A172 (cell line): ENCODE measurements at places on chromosomes 4 and X. TPM values are rescaled to one million over a fixed set of nuclear protein-coding genes. Genes with fewer than 3 reads are reported as not detected.

GRCh38 chr4:140059159-140059558 lies 94.8 kb downstream of the MAML3 start:
- no peak for DNase-seq

DNA sequence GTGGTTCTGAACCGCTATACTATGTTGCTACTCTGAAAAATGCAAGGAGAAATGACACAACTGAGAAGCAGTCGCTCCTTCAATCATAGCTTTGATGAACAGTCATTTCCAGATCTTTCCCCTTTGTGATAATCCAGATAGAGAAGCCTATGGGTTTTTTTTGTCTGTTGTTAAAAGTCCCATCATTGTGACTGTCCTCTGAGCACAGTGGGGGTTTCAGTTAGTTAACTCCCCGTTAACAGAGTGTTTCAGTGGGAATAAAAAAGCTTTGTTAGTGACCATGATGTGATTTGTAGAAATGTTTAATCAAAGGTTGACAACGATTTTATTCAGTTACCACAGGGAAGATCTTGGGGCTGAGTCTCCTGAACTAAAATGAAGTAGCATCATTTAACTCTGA lies 176.2 kb upstream of the MAOA start:
- no peak for DNase-seq

- no peak for DNase-seq
These were observed 26.2 kb upstream of the PYURF start for GRCh38 chr4:88549815-88550214.

The CLCN4 gene
- total RNA-seq, result 16.8 and 21.9 TPM in 2 replicates

The FABP2 gene
- not detected in 2 replicates for total RNA-seq

The FDCSP gene
- total RNA-seq, result not detected in 2 replicates

The KLHL13 gene
- total RNA-seq, result 0.26 and 0.81 TPM in 2 replicates

DNA sequence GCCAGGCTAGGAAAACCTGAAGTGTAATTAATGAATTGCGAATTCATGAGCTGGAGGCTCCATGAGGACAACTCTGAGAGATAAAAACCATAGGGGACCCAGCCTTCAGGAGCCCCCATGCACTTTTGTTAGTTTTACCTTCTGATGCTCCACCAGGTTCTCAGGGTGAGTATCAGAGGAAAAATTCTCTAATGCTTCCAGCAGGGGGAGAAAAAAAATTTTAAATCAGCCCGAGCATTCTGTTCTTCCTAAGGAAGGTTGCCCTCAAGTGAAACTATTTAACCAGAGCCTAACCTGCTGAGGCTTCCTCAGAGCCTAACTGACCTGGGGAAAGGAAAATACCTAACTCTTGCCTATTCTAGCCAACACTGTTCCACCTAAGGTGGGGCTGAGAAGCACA lies 552.6 kb downstream of the PPARGC1A start:
- peak; percentile 21 for DNase-seq

The CCSER1 gene
- not detected in 2 replicates for total RNA-seq

The UCP1 gene
- total RNA-seq, result not detected in 2 replicates

DNA sequence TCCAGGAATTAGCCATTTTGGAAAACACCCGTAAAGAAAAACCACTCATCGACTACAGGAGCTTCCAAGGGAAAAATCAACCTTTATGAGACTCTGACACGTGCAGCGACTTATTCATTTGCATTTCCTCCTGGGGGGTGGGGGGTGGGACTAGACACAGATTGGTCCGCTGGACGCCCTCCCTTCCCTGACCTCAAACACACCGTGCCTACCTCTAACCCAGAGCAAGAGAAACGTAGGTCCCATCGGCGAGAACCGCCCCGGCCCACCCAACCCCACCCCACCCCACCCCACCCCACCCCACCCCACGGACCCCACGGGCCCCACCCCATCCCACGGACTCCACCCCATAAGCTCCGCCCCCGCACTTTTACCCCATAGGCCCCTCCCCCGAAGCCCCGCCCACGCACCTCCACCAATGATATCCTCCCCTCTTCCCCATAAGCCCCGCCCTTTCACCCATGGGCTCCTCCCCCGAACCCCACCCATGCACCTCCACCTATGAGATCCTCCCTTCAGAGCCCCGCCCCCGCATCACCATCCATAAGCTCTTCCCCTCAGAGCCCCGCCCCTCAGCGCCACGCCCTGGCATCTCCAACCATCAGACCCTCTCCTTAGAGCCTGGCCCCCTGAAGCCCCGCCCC lies 1.1 kb downstream of the GTPBP6 start:
- peak; percentile 24 for DNase-seq

The NUDT11 gene
- total RNA-seq, result not detected in 2 replicates

GRCh38 chrX:97842468-97843199 lies 958.9 kb downstream of the RPA4 start:
- DNase-seq, result no peak

- DNase-seq, result no peak
These were observed 174.0 kb upstream of the MAP3K15 start for GRCh38 chrX:19689170-19689779.

- DNase-seq, result no peak
These were observed 1243.8 kb upstream of the ADGRL3 start for GRCh38 chr4:59956366-59956765.

The MAPK10 gene
- total RNA-seq, result 0.31 TPM in 1 of 2 replicates, not detected in the other

- DNase-seq, result no peak
These were observed 69.3 kb downstream of the HHIP start for GRCh38 chr4:144715230-144715629.

DNA sequence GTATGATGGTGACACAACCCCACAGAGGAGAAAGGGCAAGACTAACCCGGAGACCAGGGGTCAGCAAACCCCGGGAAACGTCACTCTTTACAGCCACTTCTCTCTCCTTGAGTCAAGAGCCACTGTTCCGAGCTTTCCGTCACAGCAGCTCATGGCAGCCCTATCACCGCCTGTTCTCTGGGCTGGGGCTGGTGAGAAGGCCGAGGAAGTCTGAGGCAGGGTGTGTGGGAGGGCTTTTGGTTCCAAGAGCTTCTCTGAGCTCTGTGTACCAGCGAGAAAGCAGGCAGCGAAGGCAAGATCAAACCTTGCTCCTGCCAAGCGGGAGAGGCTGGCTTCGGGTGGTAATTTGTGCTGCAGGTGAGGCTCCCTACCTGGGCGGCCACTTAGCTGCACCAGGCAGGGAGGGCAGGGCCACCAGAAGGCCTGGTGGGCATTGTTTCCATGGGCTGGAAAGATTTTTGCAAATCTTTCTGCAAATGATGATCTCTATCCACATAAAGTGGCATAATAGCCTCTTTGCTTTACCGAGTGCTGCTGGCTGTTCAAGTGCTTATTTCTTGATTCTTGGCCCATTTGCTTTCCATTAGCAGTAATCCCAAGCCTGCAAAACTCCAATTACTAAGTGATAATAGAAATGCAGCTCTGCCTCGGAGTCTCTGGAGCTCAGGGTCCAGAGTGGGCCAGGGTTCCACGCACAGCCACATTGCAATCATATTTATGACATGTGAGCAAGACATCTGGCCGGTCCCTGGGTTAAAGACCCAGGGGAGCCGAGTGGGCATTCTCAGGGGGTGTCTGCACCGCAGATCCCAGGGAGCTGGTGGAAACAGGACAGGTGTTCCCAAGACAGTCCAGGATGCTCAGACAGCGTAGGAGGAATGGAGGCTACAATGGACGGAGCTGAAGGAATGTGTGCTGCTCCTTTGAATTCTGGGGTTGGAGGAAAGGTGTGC lies 41.5 kb downstream of the DCTD start:
- no peak for DNase-seq

DNA sequence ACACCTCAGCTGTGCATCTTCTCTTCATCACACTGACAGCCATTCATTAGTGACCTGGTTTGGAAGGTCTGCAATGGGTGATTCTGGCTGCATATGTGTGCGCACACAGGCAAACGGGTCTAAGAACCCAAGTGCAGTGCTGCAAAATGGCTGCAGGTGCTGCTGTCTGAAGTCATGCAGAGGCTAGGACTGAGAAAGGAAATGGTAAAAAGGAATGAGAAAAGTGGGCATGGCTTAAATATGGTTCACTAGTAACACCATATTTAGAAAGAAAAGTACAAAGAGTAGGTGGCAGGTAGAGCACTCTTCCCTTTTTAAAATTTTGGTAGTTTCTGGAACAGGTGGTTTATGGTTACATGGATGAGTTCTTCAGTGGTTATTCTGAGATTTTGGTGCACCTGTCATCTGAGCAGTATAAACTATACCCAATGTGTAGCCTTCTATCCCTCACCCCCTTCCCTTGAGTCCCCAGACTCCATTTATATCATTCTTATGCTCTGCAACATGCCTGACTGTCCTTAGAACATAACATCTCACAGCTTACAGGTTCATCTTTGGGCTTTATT lies 78.4 kb downstream of the CCNG2 start:
- DNase-seq, result no peak

DNA sequence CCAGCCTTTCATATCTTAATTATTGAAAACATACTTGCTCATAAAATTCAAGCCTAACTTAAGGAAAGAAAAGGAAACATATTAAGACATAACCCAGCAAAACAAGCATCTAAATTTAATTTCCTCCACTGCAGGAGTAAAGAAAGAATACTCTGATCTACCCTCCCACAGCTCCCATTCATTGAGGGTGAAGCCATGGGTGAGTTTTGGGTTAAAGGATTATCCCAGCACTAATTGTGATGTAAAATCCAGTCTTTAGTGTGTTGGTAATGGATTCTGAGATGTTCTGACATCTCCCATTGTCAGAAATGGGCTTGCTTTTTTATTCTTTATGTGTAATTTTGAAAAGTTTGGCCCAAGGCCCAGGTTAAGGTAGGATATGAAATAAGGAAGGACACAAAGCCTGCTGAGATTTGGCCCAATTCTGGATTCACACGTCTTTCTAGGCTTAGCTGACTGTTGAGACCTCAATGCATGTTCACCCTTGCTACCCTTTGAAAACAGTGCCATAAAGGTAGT lies 50.4 kb downstream of the SPARCL1 start:
- DNase-seq, result no peak

GRCh38 chr4:107835406-107835805 lies 10.7 kb downstream of the SGMS2 start:
- DNase-seq, result no peak

- DNase-seq, result peak; percentile 8
These were observed 262.6 kb upstream of the BMP3 start for GRCh38 chr4:80767944-80768343.

DNA sequence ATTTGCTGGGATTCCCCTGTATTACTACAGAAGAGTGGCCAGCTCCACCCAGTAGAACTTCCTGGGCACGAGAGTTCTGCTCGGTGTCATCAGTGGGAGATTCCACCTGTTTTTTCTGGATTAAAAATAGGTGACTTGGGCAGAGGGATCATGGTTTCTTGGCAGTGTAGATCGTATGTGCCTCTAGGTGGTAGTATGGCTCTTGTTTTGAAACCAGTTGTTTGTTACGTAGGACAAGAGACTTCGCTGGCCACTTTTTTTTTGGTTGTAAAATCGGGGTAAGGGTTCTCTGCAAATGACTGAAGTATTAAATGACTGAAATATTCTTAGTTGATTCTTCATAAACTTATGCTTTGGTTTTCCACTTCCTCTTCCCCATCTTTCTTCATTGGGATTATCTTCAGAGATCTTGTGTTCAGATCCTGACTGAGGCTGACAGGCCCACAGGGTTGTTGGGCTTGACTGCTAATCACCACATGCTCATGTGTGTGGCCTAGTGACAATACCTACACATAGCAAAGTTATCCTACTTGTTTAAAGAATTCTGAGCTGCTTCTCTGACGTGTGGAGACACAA lies 43.8 kb upstream of the WDR1 start:
- DNase-seq, result no peak

- no peak for DNase-seq
These were observed 28.6 kb downstream of the TEX13A start for GRCh38 chrX:105191878-105192277.

- DNase-seq, result no peak
These were observed 10.4 kb upstream of the ABLIM2 start for GRCh38 chr4:8168832-8169598.

DNA sequence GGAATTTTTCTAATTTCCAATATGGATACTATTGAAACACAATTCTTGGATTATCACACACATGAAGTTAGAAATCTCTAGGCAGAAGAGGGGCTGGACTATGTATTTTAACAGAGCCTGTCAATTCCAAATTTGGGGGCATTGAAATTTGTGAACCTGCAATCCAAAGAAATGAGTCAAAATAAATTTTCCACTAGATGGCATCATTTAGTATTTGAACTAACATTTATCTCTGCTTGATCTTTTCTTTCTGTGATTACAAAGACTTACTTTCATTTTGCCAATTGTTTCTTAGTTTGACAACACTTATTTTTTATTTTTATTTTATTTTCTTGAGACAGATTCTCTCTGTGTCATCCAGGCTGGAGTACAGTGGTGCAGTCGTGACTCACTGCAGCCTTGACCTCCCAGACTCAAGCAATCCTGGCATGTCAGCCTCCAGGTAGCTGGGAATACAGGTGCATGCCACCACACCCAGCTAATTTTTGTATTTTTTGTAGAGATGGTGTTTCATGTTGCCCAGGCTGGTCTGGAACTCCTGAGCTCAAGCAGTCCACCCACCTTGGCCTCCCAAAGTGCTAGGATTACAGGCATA lies 2.7 kb upstream of the PYURF start:
- no peak for DNase-seq

DNA sequence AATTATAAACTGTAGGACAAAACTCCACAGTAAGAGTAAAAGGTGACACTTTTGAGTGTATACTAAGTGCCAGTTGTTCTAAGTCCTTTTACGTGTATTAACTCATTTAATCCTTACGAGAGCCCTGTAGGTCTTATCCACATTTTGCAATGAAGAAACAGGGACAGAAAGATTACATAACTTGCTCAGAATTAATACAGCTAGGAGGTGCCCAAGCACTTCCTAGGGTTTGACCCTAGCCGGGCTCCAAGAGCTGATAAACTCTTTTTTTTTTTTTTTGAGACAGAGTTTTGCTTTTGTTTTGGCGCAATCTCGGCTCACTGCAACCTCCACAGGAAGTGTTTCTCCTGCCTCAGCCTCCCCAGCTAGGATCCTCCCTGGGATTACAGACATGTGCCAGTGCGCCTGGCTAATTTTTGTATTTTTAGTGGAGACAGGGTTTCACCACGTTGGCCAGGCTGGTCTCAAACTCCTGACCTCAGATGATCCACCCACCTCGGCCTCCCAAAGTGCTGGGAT lies 110.4 kb downstream of the UBE2K start:
- no peak for DNase-seq

GRCh38 chr4:11623726-11624037 lies 195.0 kb upstream of the HS3ST1 start:
- no peak for DNase-seq

GRCh38 chr4:140806163-140806562 lies 50.0 kb upstream of the TBC1D9 start:
- DNase-seq, result no peak

The NAP1L2 gene
- 0.19 and 0.60 TPM in 2 replicates for total RNA-seq

DNA sequence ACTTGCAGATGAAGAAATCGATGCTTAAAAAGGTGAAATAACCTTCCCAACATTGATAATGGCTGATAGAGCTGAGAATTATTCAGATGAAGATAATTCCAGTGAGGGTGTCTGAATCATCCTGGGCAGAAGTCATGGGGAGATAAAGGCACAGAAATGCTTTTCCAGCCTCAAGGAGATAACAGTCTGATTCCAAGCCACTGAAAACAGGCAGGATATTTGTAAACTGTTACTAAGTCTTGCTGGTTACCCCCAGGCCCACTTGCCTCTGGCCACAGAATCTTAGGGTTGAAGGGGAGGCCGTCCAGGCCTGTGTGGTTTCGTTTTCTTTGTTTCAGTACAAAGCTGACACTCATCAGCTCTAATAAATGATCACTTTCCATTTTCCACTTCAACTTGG lies 158.5 kb downstream of the SH3KBP1 start:
- no peak for DNase-seq

The GABRG1 gene
- not detected in 2 replicates for total RNA-seq
